Right lung (tissue), 10 donors: ENCODE measurements at places on chromosomes 1 and 21. TPM values are rescaled to one million over a fixed set of nuclear protein-coding genes. Genes with fewer than 3 reads are reported as not detected.

DNA sequence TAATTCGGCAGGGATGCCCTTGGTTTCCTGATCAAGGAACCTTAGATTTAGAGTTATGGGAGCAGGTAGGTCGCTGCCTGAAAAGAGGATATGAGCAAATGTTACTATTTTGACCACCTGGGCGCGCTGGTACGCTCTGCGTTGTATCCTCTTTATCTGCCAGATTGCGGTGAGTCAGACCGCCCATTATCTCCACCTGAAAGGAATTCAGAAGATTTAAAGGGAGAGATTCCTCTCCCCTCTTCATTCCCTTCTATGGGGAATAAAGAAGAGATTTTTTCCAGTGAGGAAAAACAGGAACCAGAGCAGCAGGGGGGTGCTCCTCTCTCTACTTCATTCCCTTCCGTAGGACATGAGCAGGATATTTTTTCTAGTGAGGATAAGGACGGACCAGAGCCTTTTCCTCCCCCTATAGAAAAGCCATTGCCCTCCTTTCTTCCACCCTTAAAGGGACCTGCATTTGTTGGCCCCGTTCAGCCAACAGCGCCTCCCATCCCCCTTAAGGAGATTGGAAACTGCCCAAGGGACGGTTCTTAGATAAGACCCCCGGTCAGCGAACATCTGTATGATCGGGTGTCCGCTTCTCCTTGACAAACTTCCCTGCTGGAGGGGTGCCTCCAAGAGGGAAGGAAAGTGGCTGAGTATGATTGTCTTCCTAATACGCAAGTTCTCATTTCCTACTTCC is 34.1 kb downstream of the CLCA1 start:
- DNase-seq, result no peak

Gene PLEKHN1
- polyA plus RNA-seq, result 0.29 TPM

Gene PTPN14
- 10.3 TPM for polyA plus RNA-seq

DNA sequence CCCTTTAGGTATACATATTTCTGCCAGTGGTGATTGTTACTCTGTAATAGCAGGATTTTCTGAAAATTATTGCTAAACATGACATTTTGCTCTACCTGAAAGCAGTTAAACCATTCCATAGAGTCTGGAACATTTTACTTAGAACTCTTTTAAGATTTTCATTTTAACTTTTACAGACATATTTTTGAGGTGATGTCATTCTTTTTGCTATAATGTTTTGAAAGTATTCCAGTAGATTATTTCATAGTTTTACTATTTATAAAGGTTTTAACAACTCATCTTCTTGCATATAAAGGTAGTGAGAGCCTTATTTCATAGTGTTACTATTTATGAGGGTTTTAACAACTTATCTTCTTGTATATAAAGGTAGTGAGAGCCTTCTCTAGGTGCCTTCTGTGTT is 42.9 kb downstream of the PTBP2 start:
- DNase-seq, result no peak

- DNase-seq, result no peak
These were observed 5.6 kb downstream of the RUNX1 start for GRCh38 chr21:35043549-35043948.

Gene CASP9
- polyA plus RNA-seq, result 21.8 TPM

Gene RNU1-3
- not detected for polyA plus RNA-seq

Gene MORC3
- 56.3 TPM for polyA plus RNA-seq

DNA sequence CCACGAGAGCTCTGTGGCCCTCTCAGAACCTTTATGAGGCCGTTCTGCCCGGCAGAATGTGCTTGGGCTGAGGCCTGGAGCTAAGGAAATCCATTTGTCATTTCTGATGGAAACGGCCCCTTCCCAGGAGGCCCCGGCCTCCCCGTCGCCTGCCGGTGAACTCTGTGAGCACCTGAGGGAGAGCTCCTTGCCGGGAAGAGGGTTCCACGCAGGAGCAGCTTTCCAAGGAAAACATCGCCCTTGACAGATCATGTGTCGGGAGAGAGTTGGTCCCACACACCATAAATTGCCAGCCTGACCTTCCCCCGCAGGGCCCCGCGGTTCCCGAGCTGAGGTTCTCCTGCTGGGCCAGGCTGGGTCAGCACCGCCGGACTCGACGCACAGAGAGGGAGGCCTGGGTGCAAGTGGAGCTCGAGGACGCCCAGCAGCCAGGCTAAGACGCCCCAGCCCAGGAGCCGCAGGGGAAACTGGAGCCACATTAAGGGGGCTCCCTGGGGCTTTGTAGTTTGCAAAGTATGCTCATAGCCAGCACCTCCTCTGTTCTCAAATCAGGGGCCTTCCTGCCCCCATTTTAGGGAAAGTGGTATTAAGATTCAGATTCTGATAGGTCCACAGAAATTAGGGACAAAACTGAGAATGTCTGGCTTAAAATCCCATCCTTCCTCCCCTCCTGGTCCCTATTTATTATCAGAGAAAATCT is 239.5 kb downstream of the FOXD2 start:
- DNase-seq, result no peak

DNA sequence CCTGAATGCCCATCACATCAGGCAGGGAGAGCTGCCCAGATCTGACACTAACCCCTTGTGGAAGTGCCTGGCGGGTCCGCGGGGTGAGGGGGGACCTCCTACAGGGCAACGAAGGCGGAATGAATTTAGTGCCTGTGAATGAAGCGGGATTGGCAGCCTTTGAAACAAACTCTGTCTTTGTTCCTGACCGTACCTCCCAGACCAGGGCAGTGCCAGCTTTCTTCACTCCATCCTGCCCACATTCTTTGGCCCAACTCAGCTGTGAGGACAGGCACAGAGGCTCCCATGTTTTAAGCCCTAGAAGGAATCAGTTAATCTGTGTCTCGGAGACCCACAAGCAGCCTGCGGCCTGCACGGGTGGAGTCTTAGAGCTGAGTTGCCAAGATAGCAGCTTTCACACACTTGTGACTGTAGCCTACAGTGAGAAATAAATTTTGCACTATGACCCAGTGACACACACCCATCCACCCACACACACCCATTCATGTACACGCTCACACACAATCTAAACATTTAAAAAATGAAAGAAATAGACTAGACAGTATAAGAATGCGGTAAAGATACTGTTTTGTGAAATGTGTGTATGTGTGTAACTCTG is 60.1 kb upstream of the USP24 start:
- DNase-seq, result no peak

GRCh38 chr1:107590900-107591622 is 373.9 kb downstream of the VAV3 start:
- DNase-seq, result no peak

DNA sequence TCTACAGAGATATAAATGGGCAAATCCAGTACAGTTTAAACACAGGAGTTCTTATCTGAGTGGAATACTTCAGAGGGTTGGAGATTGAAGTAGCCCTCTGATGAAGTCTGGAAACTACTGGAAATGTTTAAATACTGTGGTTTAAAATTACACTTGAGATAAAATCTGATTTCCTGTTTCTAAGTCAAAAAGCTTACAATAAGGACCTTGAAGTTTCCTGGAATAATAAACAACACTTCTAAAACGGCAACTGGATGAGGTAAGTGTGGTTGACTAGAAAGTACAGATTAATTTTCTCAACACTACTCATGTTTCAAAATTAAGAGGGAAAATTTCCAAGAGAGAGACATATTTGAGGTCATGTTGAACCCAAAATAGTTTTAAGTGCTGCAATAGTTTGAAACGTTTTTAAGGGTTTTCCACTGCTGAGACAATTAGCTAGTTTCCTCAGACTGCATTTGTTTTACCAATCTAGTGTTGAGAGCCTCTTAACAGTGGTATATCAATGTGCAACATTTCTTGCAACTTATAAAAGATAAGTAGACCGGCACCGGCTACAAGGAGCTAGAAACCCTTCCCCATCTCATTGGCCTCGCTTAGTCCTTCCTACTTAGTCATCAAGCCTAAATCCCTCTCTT is 27.4 kb downstream of the KCNA3 start:
- DNase-seq, result peak; percentile 75

- DNase-seq, result no peak
These were observed 466.7 kb upstream of the NFIA start for GRCh38 chr1:60615666-60616065.

DNA sequence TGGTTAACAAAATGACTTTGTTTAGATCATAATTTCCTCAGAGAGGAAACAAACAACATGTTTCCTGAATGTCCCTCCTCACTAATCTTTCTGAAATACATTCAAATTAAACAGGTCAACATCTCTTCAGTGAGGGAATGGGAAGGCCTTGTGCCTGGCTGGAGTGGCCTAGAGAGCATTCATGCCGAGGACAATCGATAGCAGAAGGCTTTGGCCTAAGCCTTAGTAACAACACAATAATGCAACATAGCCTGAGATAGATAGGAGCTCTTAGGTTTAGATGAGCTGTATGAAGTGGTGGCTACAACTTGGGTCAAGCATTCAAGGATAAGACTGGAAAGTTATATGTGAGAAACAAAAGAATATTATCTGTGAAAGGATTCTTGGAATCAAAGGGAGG is 37.4 kb downstream of the ILDR2 start:
- no peak for DNase-seq

Gene CFAP45
- polyA plus RNA-seq, result 12.7 TPM

DNA sequence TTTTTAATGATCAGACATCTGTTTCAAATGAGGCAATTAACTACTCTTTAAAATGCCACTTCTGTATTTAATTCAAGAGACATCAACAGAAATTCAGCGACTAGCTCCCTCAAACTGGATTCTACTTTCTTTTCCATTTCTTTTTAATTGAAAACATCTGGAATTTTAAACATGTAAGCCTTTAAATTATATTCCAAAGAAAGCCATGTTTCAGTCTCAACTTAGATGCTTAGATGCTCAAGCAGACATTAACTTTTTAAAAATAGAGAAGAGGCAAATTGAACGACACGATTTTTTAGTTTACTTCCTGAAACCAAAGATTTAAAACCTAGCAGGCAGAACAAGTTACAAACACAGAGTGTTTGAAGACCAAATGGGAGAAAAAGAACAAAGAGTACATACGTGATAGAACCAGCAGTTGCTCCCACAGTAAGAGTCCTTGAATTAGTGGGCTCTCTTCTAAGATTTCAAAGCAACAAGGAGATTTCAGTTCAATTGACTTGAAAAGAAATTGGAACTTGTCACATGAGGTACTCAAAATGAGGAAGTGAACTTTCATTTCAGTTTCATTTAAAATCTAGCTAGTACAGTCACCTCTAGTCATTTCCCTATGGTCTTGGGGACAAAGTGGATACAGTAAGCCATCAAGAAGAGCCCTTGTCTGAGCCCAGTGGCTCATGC is at the start of gene CTSS:
CTSS (minus strand) TSS at position 483 of the 681 bp plus-strand sequence. CDS start 1,015 bp downstream, outside the sequence.
- DNase-seq, result no peak

GRCh38 chr1:115409094-115410015 is 71.3 kb upstream of the NGF start:
- no peak for DNase-seq

- no peak for DNase-seq
These were observed 28.9 kb upstream of the CD101 start for GRCh38 chr1:116972674-116973030.

Gene PCP4
- 10.3 TPM for polyA plus RNA-seq

Gene INAVA
- 23.7 TPM for polyA plus RNA-seq

DNA sequence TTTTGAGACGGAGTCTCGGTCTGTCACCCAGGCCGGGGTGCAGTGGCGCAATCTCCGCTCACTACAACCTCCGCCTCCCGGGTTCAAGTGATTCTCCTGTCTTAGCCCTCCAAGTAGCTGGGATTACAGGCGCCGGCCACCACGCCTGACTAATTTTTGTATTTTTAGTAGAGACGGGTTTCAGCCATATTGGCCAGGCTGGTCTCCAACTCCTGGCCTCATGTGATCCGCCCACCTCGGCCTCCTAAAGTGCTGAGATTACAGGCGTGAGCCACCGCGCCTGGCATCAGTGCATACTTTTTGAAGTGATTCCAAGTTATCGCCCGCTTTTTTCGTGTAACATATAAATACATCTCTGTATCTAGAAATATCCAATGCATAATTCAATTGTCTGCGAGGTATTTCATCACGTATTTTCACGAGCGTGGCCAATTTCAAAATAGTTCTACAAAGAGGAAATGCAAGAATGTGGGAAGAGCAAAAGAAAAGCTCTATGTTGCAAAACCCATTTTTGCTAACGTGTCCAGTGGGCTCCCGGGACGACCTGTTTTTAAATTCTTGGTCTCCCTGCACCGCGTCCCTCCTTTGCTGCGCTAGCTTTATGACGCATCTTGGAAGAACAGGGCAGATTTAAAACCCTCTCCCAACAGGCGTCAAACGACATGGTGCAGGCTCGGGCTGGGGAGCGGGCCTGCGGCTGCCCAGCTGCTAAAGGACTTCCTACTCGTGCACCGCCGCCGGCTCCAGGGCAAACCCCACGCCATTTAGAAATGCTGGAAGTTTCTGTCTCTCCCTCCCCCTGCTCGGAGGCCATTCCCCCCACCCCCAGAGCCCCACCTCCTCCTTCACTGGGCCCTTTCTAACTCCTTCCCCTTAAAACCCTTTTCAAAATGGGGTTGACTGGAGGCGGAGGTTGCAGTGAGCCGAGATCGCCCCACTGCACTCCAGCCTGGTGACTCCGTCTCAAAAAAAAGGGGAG is 923 bp upstream of the IFNGR2 start:
- peak; percentile 67 for DNase-seq

DNA sequence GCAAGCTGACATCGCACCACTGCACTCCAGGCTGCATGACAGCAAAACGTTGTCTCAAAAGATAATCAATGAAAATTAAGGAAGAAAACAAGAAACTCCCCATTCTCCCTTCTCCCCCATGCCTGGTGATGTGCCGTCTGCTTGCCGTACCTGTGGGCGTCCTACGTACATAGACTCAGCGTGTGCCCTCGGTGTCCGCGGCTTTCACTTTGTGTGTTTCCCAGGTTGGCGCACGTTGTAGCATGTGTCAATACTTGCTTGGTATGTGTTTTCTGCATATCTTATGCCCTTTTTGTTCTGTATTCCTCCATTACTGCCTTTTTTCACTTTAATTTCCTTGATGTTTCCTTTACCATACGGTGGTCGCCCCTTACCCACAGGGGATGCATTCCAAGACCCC is 53.8 kb downstream of the PCNT start:
- no peak for DNase-seq

Gene RHCE
- polyA plus RNA-seq, result 0.94 TPM

DNA sequence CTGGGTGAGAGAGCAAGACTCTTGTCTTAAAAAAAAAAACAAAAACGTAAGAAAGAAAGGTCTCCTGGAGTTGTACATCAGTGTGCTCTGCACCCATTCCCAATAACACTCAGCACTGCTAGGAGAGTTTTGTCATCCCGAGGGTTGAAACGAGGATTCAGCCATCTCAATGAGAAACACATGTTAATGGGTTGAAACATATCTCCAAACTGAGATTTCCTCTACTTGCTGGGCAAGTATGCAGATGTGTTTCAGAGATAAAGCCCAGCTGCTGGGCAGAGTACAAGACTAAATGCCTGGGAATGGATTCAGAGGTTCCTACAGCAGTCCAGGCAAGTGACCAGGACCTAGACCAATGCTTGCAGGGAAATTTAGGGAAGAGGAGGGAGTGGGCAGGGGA is 2.6 kb upstream of the MFN2 start:
- DNase-seq, result no peak

Gene DMRTA2
- 0.07 TPM for polyA plus RNA-seq
